ENCODE measurements at places on chromosomes 2 and 18.
A peak's percentile ranks its signal among the peaks of the same experiment; 100 is the strongest.

GRCh38 chr18:70422391-70422965, 133.6 kb downstream of the SOCS6 start:
- no peaks in the 10 kb centered on the region for H3K36me3 ChIP-seq
- DNase-seq, result no peak
- H3K27ac ChIP-seq, result no peak overlapping the region
- no peaks in the 10 kb centered on the region for H3K4me1 ChIP-seq
- H3K4me3 ChIP-seq, result no peak overlapping the region

- H3K4me3 ChIP-seq, result no peak overlapping the region
- no peak overlapping the region for H3K27ac ChIP-seq
- no peaks in the 10 kb centered on the region for H3K27me3 ChIP-seq
- no peak for DNase-seq
- no peaks in the 10 kb centered on the region for H3K36me3 ChIP-seq
These were observed 6.0 kb downstream of the ITM2C start for GRCh38 chr2:230870544-230871360.

DNA sequence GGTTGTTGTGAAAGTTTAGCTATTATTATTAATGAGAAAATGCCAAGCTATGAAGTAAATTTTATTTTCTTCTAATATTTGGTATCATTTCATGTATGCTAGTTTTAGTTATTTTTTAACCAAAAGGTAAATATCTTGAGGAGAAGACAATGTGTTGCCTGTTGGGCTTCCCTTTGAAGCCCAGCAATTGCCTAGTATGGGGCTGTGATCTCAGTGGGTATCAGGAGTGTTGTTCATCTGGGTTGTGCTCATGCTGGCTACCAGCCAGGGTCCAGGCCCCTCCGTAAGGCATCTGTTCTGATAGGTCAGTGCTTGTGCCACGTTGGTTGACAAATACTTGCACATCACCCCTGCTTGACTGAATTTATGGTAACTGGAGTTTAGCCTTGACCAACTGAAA, 38.0 kb upstream of the DARS1 start:
- no peak overlapping the region for H3K4me3 ChIP-seq
- no peak overlapping the region for H3K27ac ChIP-seq
- DNase-seq, result no peak
- H3K4me1 ChIP-seq, result no peaks in the 10 kb centered on the region
- no peaks in the 10 kb centered on the region for H3K36me3 ChIP-seq

GRCh38 chr2:172813314-172813888, 77.8 kb downstream of the RAPGEF4 start:
- no peak overlapping the region for H3K27ac ChIP-seq
- DNase-seq, result no peak
- no peaks in the 10 kb centered on the region for H3K4me1 ChIP-seq

- H3K27me3 ChIP-seq, result no peaks in the 10 kb centered on the region
- H3K4me3 ChIP-seq, result no peak overlapping the region
- no peaks in the 10 kb centered on the region for H3K36me3 ChIP-seq
These were observed 181.6 kb downstream of the CELF4 start for GRCh38 chr18:37383846-37384595.

DNA sequence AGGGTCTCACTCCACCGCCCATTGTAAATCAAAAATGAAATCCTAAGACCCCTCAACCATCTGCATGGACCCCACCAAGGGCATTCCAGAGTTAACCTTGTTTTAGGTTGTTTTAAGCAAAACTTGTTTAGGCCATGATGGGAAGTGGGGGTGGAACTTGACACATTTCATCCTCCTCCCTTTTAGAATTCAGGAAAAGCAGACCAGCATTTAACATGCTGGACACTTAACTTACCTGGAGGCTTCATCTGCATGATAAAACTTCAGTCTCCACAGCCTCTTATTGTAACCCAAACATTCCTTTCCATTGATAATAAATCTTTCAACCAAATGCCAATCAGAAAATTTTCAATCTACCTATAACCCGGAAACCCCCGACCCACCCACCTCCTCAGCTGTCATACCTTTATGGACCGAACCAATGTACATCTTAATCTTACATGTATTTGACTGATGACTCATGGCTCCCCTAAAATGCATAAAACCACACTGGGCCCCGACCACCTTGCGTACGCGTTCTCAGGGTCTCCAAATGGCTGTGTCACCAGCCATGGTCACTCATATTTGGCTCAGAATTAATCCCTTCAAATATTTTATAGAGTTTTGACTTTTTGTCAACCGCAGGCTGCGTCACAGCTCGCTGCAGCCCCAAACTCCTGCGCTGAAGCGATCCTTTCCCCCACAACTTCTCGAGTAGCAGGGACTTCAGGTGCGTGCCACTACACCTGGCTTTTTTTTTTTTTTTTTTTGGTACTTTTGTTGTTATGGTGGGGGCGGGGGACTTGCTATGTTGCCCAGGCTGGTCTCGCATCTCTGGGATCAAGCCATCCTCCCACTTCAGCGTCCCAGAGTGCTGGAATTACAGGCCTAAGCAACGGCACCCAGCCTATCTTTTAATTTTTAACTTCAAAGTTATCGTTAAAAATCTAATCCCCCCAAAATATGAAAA, 917 bp downstream of the MPPE1 start:
- no peaks in the 10 kb centered on the region for H3K27me3 ChIP-seq
- H3K36me3 ChIP-seq, result peaks cover 4% of the 10 kb centered on the region
- no peak for DNase-seq

GRCh38 chr18:55475916-55476315, 112.1 kb downstream of the TCF4 start:
- no peaks in the 10 kb centered on the region for H3K36me3 ChIP-seq
- H3K4me1 ChIP-seq, result peaks cover 9% of the 10 kb centered on the region
- H3K4me3 ChIP-seq, result no peak overlapping the region
- no peak overlapping the region for H3K27ac ChIP-seq

GRCh38 chr2:121345101-121345500, 60.1 kb upstream of the TFCP2L1 start:
- no peak overlapping the region for H3K27ac ChIP-seq
- no peaks in the 10 kb centered on the region for H3K27me3 ChIP-seq
- DNase-seq, result no peak
- no peaks in the 10 kb centered on the region for H3K4me1 ChIP-seq
- no peak overlapping the region for H3K4me3 ChIP-seq

GRCh38 chr2:231398585-231398984, 3.1 kb downstream of the B3GNT7 start:
- H3K4me1 ChIP-seq, result peaks cover 16% of the 10 kb centered on the region
- no peak overlapping the region for H3K4me3 ChIP-seq
- DNase-seq, result no peak
- H3K36me3 ChIP-seq, result no peaks in the 10 kb centered on the region

DNA sequence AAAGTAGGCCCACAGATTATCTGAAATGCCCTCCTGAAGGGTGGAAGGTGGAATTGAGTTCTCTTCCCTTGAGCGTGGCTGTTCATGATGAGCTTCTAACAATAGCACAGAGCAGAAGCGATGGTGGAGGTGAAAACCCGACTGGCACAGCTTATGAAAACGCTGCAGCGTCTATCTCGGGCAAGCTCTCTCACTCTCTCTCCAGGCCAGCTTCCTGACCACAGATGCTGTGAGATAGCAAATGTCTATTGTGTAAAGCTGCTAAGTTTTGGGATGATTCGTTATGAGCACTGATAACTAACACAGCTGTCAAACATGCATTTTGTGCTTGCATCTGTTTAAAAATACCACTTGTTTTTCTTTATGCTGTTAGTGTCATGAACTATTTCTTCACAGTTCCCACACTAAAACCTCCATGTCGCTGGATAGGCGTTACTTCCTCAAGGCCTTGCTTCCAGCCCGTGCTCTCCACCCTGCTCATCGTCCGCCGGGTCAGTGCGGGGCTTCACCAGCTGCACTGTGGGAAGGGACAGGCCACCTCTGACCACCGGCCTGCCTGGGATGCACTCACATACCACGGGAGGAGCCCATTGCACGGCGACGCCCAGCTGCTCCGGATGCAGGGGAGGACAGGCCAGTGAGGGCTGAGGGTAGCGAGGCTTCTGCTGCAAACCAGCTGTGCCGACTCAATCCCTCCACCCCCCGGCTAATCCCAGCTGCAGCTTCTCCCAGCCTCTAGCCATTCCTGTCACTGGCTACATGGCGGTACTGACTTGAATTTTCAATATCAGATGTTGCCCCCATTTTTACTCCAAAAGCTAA, 60.0 kb upstream of the OTOS start:
- H3K4me1 ChIP-seq, result no peaks in the 10 kb centered on the region
- no peak overlapping the region for H3K27ac ChIP-seq
- H3K4me3 ChIP-seq, result no peak overlapping the region
- DNase-seq, result no peak

DNA sequence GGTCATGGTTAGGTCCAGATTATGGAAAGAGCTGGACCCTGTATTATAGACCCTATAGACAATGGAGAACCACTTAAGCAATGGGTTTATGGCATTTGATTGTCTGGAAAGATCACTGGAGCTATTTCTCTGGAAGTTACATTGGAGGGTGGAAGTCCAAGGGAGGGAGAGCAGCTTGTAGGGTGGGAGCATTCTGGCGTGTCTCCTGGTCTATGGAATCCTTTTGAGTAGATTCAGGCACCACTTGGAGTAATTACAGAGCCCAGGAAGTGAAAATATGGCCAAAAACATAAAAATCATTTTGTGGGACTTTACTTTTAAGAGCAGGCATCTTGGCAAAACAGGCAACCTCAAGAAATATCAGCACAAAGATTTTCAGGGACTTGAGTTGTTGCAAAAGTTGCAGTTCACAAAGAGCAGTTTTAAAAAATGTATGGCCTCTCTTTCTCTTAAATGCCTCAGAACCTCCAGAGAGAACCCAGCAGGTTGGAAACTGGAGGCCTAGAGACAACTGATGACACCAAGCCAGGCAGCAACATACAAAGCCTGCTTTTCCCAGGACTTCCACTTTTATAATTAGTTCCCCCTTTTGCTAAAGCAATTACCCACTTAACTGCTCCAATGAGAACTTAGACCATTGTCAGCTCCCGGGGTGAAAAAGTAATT, 331.0 kb downstream of the MYCN start:
- H3K4me3 ChIP-seq, result no peak overlapping the region
- no peak overlapping the region for H3K27ac ChIP-seq
- H3K36me3 ChIP-seq, result no peaks in the 10 kb centered on the region
- no peaks in the 10 kb centered on the region for H3K27me3 ChIP-seq
- DNase-seq, result no peak

DNA sequence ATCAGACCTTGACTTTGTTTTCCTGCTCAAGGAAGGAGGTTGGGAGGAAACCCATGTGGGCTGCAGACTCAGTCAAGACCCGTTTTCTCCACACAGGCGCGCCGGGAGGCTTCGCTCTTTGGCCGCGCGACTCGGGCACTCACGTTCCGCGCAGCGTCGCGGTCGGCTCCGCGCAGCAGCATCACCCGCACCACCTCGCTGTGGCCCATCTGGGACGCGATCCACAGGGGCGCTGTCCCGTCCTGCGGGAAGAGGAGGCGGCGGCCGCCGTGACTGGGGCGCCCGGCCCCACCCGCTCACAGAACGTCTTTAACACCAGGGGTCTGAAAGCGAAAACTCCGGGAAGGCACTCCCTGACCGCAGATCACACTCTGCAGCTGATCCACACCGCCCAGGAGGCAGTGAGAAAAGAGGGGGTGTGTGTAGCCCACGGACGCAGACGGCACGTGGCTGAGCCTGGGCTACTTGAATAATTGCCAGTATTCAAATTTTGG, 33.1 kb upstream of the NPC1 start:
- H3K27me3 ChIP-seq, result peaks cover 26% of the 10 kb centered on the region
- no peak overlapping the region for H3K27ac ChIP-seq
- H3K36me3 ChIP-seq, result no peaks in the 10 kb centered on the region
- no peak for DNase-seq
- H3K4me3 ChIP-seq, result no peak overlapping the region

DNA sequence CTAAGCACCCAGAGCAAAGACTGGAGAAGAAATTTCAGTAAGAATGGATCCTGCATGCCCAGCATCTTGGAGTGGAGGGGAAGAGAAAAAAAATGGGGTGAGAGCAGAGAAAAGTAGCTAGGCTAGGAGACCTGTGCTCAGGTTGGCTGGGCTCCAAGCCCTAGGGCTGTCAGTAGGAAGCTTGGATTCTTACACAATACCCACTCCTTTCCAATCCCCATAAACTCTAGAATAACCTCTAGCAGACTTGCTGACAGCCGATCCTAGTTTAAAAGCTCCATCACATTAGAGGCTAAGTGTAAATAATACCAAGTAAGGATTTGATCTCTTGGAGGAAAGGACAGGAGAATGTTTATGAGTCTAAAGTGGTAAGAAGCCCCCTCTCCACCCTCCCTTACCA, 46.2 kb upstream of the NABP1 start:
- H3K27ac ChIP-seq, result no peak overlapping the region
- H3K4me1 ChIP-seq, result no peaks in the 10 kb centered on the region
- DNase-seq, result peak; percentile 11
- H3K4me3 ChIP-seq, result no peak overlapping the region
- H3K27me3 ChIP-seq, result no peaks in the 10 kb centered on the region

DNA sequence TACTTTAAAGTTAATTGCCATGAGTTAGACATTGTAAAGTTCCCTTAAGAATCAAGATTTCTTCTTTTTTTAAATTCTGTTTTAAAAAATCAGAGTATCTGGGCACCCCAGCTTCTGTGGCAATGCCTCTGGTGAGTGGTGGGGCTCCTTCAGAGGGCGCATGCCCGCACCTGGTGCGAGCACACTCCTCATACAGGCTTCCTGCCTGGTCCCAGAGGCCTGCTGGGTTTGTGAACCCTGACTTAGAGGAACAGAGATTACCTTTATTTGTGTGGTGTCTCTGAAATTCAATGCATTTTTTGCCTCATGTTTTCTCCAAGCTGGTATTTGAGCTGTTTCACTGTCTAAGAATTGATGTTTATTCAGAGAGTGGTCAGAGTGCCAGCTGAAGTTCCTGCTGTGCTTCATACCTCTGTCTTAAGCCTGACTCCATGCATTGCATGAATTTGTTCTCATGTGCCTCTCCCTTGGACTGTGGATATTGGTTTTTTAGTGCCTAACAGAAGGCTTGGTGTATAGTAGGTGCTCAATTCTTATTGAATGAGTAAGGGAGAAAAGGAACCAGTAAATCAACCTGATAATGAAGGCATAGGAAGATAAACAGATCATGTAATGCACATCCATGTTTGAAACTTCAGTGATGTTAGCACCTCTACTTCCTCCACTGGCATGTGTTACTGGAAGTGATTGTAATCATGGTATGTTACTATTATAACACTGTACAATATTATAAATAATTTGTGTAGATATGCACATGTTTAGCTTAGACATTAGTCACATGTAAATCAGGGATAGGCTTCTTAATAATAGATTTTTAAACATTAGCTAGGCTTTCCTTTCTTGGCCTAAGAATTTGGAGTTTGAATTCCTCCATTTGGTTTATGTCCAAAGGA, 29.0 kb downstream of the PHLPP1 start:
- DNase-seq, result no peak
- peaks cover 32% of the 10 kb centered on the region for H3K4me1 ChIP-seq
- H3K27me3 ChIP-seq, result no peaks in the 10 kb centered on the region
- no peaks in the 10 kb centered on the region for H3K36me3 ChIP-seq
- no peak overlapping the region for H3K4me3 ChIP-seq

GRCh38 chr2:69801745-69802290, 27.6 kb upstream of the GMCL1 start:
- DNase-seq, result no peak
- H3K27me3 ChIP-seq, result no peaks in the 10 kb centered on the region
- H3K4me1 ChIP-seq, result peaks cover 23% of the 10 kb centered on the region
- H3K36me3 ChIP-seq, result no peaks in the 10 kb centered on the region
- H3K4me3 ChIP-seq, result no peak overlapping the region

Data from K562 (cell line).